Activated naive CD4-positive, alpha-beta T cell treated with anti-CD3 and anti-CD28 coated beads, Interleukin-2, amount 10 ng/mL, durations not matched to agents 7 days and 5 days (primary cell): ENCODE measurements at places on chromosomes 6 and 20.

DNA sequence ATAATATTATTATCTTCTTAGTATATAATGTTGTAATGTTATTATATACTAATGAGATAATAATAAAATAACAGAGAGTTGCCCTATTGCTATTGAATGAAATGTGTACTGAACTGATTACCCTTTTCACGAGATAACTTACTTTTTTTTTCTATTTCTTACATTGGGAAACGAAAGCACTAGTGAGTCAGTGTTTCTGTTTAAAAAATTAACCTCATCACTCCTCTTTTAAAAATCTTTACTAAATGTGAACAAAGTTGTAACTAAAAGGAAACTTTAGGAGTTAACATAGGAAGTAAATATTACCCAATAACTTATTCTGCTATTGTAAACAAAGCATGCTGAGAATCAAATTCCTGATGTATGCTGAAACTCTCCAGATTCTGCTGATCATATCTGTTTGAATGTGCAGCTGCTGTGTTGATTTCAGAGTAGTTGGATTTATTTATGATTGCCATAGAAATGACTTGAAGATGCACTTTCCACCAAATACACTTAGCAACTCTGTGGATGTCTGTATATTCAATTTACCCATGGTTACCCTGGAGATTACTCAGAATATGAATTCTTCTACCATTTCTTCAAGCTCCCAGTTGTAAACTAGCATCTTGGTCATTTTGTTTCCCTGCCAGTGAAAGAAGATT lies 523.4 kb downstream of the TENT5A start:
- no peak for DNase-seq

- DNase-seq = no peak
Observed at GRCh38 chr20:17519606-17520285, 11.4 kb downstream of the BFSP1 start.

DNA sequence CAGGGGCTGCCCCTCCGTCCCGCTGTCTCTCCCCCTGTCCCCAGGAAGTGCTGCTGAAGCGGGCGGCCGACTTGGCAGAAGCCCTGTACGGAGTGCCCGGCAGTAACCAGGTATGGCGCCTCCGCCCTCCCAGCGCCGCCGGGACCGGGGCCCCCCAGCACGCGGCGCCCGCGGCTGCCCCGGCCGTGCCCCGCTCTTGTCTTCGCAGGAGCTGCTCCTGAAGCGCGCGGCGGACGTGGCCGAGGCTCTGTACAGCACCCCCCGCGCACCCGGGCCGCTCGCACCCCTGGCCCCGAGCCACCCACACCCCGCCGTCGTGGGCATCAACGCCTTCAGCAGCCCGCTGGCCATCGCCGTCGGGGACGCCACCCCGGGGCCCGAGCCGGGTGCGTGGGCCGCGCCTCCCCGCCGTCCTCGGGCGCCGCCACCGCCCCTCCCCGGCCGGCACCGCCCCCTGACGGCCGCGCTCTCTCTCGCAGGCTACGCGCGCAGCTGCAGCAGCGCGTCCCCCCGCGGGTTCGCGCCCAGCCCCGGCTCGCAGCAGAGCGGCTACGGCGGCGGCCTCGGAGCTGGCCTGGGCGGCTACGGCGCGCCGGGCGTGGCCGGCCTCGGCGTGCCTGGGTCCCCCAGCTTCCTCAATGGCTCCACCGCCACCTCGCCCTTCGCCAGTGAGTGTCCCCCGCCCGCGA lies 48.4 kb downstream of the CPXM1 start:
- peak; percentile 57 for DNase-seq

- DNase-seq = peak; percentile 66
Observed at GRCh38 chr20:9616833-9617461, 102.6 kb downstream of the LAMP5 start.

DNA sequence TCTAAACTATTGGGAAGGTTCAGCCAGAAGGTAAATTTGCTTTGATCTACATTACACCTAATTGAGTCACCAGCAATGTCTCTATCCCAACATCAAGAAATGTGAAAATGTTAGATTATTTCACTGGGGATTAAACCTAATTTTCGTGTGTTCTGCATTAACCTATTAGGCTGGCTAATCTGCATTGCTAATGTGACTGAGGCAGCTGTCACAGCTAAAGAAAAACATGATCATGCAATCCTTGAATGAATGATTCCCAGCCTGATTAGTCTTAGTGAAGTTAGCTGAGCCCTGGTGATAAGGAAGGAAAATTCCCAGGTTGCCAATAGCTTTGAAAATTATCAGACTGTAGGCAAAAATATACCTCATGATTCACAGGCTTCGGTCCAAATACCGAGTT lies 135.3 kb downstream of the LINC00237 start:
- no peak for DNase-seq

GRCh38 chr6:45192556-45192955 lies 135.6 kb upstream of the RUNX2 start:
- DNase-seq = no peak

GRCh38 chr6:31729515-31729978 lies 448 bp upstream of the DDAH2 start:
- peak; percentile 87 for DNase-seq

- no peak for DNase-seq
Observed at GRCh38 chr6:169774347-169774746, 22.9 kb downstream of the ERMARD start.

DNA sequence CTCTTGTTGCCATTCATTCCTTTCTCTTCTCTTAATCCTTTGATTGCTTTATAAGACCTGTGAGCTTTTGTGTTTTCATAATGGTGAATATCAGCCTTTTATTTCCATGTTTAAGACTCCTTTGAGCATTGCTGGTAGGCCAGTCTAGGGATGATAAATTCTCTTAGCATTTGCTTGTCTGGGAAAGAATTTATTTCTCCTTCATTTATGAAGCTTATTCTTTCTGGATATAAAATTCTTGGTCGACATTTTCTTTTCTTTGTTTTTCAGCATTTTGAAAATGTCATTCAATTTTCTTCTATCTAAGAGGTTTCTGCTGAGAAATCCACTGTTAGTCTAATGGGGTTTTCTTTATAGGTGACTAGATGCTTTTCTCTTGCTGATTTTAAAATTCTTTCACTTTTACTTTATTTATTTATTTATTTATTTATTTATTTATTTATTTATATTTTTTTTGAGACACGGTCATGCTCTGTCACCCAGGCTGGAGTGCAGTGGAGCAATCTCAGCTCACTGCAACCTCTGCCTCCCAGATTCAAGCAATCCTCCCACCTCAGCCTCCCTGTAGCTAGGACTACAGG lies 15.0 kb downstream of the ARFGEF3 start:
- no peak for DNase-seq

DNA sequence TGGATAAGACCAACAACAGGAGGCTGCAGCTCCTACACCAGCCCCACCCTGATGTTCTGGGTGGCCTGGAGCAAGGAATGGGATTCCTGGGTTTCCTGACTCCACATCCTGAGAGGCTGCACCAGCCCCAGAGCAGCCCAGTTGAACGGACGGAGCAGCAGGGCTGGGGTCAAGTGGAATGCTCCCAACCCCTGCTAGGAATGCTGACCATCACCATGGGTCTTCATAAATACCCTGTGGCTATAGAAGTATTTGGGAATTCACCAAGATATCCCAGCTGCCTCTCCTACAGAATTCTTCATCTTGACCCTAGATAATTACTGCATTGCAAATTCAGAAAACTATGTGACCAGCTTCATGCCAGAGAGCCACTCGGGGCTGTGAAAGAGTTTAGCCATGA lies 180.3 kb downstream of the THBS2 start:
- DNase-seq = no peak

DNA sequence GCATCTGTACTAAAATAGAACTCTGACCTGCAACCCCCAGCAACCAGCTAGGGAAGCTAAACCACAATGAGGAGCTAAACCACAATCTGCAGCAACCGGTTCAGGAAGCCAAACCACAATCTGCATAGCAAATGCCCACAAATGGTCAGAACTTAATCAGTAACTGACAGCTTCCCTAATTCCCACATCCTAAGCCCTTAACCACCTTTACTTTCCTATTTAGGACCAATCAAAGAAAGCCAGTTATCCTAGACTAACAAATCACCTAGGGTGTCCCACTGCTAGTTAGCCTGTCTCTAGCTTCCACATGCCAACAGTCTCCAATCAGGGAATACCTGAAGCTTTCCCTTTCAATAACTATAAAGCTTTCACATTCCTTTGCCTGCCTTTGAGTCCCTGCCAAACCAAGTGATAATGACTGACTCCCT lies 424.6 kb upstream of the PTCHD4 start:
- DNase-seq = no peak

GRCh38 chr6:116406678-116407345 lies 36.1 kb downstream of the DSE start:
- DNase-seq = no peak

DNA sequence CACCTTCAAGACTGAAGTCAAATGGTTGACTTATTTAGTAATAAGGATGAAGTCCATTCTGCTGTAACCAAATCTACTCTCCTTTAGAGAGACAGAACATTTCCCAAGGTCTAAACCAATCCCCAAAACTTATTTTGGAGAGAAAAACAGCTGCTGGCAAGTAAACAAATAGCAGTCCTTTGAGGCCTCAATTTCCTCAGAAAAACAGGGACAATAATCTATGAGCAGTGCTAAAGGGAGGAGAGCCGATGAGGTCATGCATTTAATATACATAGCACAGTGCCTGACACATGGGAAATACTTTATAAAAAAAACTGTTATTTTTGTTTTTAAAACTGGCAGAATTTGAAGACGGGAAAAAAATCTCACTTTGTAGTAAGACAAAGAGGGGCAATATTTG lies 526.0 kb downstream of the EPM2A start:
- DNase-seq = no peak
